ENCODE measurements at places on chromosomes 16 and 17.
A peak's percentile ranks its signal among the peaks of the same experiment; 100 is the strongest.

DNA sequence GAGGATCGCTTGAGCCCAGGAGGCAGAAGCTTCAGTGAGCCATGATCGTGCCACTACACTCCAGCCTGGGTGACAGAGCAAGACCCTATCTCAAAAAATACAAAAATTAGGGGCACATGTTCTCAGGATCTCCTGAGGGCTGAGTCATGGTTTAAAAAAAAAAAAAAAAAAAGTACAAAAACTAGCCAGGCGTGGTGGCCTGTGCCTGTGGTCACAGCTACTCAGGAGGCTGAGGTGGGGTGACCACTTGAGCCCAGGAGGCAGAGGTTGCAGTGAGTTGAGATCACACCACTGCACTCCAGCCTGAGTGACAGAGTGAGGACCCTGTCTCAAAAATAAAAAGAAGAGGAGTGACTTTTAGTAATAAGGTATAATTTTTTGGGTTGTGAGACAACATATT, 16.9 kb downstream of the BLMH start:
- no peak for DNase-seq

GRCh38 chr17:13822700-13823099, 221.0 kb upstream of the HS3ST3A1 start:
- DNase-seq, result no peak

- no peak for DNase-seq
These were observed 390 bp downstream of the MLLT6 start for GRCh38 chr17:38705523-38705802.

- DNase-seq, result no peak
These were observed 18.5 kb upstream of the TOB1 start for GRCh38 chr17:50884439-50885311.

- DNase-seq, result no peak
These were observed 71.4 kb downstream of the ABR start for GRCh38 chr17:1108478-1108764.

- DNase-seq, result no peak
These were observed 200.3 kb upstream of the NOG start for GRCh38 chr17:56393156-56393555.

DNA sequence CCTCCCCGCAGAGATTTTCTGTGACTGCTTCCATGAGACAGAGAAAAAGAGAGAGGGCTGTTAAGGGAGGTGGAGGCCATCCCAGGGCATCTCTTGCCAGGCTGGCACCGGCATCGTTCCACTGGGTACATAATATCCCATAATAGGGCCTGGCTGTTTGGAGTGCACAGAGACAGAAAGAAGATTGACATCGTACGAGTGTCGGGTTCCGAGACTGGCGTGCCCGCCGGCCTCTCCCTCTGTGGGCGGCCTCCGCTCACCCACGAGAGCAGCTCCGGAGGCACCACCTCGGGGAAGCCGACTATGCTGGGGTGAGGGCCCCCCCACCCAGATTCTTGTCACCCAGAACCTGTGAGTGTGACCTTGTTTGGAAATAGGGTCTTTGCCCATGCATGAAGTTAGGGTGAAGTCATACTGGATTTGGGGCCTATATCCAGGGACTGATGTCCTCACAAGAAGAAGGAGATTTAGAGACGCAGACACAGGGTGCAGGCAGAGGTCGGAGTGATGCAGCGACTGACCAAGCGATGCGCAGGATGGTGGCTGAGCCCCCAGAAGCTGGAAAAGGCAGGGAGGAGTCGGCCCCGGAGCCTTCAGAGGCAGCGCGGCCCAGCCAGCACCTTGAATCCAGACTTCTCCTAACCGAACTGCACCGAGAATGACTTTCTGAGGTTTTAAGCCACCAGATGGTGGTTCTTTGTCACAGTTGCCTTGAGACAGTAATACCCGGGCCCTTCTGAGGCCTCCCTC, 101.8 kb upstream of the CIBAR2 start:
- no peak for DNase-seq

DNA sequence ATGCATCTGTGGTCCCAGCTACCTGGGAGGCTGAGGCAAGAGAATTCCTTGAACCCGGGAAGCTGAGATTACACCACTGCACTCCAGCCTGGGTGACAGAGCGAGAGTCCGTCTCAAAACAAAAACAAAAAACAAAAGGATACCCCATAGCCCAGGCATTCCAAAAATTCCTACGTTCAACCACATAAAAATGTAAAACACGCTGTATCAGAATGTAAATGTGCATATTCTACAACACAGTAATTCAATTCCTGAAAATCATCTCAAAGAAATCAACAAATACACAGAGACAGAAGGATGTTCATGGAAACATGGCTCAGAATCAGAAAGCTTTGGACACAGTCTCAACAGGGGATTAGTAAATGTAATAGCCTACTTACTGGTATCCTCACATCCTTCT, 33.0 kb downstream of the COG7 start:
- DNase-seq, result no peak

- peak; percentile 8 for DNase-seq
These were observed 61.4 kb downstream of the ZNF18 start for GRCh38 chr17:11935734-11936406.

DNA sequence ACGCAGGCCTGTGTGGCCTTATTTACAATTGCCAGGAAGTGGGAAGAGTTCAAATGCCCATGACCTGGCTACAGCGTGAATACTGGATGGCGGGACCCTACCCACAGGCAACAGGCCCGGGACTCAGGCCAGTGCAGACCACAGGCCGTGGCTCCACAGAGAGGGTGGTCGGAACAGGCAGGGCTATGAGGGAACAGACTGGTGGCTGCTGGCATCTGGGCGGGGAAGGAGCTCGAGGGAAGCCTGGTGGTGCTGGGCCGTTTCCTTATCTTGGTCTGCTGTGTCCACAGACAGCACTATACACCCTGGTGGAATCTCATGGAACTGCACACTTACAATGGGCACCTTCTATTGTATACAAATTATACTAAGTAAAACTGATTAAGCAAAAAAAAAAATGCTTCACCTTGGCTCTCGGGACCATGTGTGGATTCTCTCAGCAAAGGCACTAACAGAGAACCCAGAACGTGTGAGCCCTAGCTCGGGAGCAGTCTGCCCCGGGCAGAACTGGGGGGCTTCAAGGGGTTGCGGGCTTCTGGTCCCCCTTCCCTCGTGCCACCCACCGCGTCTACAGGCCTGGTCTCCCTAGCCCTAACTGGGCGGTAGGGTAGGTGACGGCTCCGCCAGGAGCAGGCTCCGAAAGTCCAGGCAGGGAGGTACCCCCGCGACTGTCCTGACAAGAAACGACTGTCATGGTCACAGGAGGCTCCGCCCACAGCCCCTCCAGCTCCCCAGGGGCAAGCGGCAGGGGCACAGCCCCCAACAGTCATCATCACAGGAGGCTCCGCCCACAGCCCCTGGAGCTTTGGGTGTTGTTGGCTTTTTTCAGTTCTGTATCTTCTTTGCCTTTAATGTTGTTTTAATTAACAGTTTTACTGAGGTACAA, 21.8 kb downstream of the CEP131 start:
- DNase-seq, result peak; percentile 16

GRCh38 chr16:27258241-27258734, 10.3 kb downstream of the NSMCE1 start:
- no peak for DNase-seq

GRCh38 chr16:24609740-24610415, 70.5 kb downstream of the RBBP6 start:
- DNase-seq, result peak; percentile 17

- no peak for DNase-seq
These were observed 141.0 kb downstream of the CBLN1 start for GRCh38 chr16:49140618-49141017.

DNA sequence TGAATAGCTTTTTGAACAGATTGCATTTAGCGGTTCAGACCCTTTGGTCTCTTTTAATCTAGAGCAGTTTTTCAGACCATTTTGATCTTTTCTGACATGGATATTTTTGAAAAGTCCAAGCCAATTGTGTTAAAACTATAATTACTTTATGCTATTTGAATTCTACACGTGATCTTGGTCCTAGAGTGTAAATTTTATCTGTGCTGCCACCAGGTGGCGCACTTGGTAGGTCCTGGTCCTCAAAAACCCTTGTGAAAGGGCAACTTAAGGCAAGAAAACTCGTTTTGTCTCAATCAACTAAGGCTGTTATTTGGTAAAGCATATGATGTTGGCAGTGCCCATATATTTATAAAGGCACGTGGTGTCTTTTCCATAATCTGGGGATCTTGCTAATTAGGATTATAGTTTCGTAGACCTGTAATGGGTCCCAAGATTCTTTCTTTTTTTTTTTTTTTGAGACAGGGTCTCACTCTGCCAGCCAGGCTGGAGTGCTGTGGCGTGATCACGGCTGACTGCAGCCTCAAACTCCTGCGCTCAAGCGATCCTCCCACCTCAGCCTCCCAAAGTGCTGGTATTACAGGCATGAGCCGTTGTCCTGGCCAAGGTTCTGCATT, 43.9 kb upstream of the TEX2 start:
- DNase-seq, result peak; percentile 33

DNA sequence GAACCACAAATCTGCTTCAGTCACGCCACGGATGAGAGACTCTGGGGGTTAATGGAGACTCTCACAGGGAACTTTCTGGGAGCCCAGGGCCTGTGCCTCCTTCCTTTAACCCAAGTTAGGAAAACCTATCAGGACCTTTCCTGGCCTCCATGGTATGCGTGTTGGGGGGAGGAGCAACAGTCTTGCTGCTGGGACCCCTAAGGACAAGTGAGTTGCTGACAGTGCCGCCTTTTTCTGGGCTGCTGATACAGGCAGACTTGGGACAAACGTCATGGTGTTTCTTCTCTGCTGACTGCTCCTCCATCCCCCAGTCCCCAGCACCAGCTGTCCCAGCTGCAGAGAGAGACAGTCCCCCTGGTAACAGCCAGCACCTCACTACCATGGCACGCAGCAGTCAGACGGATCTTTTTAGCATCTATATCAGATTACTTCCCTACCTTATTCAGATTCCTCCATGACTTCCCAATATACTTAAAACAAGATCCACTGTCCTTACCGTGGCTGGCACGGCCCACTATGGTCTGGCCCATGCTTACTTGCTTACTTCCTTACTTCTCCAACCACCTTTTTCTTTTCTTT, 6.5 kb downstream of the DPEP2NB start:
- no peak for DNase-seq

GRCh38 chr17:78434455-78435329, 56.2 kb downstream of the PGS1 start:
- no peak for DNase-seq

- DNase-seq, result no peak
These were observed 5.7 kb upstream of the SLC38A8 start for GRCh38 chr16:84048270-84048669.

GRCh38 chr16:4498546-4499195, 22.5 kb downstream of the HMOX2 start:
- DNase-seq, result no peak

GRCh38 chr16:9091867-9092281, 430 bp downstream of the HAPSTR1 start:
- DNase-seq, result no peak

DNA sequence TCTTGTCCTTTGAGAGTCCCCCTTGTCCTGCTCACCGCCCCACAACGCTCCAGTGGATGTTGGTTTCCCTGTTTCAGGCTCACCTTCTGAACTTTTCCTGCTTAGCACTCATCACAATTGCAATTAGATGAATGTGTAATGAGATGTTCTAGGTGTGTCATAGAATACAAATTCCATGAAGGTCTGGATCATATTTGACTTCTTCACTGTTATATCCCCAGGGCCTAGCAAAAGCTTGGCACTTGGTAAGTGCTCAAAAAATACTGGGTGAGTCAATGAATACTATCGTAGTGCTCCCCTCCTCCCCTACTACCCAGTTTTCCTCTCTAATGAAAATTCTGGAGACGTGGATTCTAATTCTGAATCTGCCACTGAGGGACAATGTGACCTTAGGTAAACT, 33.1 kb downstream of the DNAH3 start:
- DNase-seq, result no peak

GRCh38 chr16:71441348-71442050, 355 bp downstream of the TLE7 start:
- no peak for DNase-seq

DNA sequence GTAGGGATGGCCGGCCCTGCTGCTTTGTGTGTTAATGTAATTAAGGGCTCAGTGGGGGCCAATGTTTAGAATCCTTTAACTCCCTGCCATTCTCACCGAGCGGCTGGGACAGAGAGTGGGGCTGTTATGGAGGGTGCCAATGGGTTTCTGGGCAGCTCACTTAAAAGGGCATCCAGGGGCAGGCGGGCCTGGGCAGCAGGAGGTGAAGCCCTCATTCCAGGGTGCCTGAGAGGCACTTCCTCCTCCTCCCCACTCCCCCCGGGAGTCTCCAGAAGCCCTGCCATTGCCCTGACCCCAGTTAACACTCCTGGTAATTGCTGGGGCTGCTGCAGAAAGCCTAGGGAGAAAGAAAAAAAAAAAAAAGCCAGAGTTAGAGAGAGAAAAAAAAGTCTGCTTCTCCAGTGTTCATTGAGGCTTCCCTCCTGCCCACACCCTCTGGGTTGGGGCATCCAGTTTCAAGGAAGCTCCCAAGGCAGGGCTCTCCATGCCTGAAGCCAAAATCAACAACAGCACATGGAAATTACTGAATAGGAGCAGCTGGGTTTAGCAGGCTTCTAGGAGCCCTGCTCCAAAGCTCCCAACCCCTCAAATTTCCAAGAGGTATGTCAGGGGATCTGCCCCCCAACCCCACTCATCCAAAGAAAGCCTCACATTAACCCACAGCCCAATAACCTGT, 28.0 kb downstream of the CUEDC1 start:
- no peak for DNase-seq

- no peak for DNase-seq
These were observed 20.0 kb upstream of the SLC35G3 start for GRCh38 chr17:35214192-35214591.

- DNase-seq, result no peak
These were observed 850 bp downstream of the GINS3 start for GRCh38 chr16:58393138-58393504.

GRCh38 chr17:42459801-42460281, 1.2 kb downstream of the ATP6V0A1 start:
- DNase-seq, result no peak

- no peak for DNase-seq
These were observed 23.7 kb upstream of the BCO1 start for GRCh38 chr16:81214745-81215166.

- peak; percentile 81 for DNase-seq
These were observed at the start of gene HSD3B7 for GRCh38 chr16:30984669-30985400. Gene HSD3B7, plus strand, starts transcription at chr16:30985207. Its CDS starts 452 bp downstream, at chr16:30985659.

Measured in stimulated activated CD4-positive, alpha-beta T cell treated with anti-CD3 and anti-CD28 coated beads, Interleukin-12 subunit alpha, Interleukin-12 subunit beta, amount 100 ng/mL, for 24 hours (primary cell).